NCI-H524 (cell line): ENCODE measurements at places on chromosomes 2 and 18.

GRCh38 chr2:52445686-52446085 is 1321.9 kb upstream of the CHAC2 start:
- no peak for DNase-seq

DNA sequence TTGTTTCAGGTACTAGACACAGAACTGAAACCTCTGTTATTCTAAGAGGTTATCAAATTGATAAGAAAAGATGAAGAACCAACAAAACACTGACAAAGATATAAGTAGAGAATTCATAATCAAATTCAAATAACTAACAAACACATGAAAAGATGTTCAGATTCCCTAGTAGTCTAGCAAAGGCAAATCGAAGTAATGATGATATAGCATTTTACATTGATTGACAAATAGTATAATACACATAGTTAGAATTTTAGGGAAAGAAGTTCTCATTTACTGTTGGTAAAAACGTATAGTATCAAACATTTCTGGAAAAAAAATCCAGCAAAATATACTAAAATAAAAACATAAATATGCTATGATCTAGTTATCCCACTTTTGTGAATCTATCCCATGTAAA is 50.6 kb downstream of the DNAH7 start:
- no peak for DNase-seq

DNA sequence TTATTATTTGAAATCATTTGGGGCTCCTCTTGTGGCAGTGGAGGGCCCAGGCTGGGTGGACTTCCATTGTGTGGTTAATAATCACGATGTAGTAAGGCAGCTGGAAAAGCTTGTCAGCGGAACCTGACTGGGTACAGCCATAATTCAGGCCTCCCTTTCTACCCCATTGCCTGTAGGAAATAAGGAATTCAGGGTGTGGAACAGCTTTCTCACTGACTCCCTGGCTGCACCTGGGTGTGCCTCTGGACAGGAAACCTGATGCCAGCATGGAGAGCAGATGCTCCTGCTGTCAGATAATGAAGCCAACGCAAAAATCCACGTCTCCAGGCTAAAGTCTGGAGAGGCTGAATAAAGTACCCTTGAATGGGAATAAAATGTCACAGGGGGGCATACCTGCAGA is 44.2 kb downstream of the LYPD6B start:
- peak; percentile 87 for DNase-seq

DNA sequence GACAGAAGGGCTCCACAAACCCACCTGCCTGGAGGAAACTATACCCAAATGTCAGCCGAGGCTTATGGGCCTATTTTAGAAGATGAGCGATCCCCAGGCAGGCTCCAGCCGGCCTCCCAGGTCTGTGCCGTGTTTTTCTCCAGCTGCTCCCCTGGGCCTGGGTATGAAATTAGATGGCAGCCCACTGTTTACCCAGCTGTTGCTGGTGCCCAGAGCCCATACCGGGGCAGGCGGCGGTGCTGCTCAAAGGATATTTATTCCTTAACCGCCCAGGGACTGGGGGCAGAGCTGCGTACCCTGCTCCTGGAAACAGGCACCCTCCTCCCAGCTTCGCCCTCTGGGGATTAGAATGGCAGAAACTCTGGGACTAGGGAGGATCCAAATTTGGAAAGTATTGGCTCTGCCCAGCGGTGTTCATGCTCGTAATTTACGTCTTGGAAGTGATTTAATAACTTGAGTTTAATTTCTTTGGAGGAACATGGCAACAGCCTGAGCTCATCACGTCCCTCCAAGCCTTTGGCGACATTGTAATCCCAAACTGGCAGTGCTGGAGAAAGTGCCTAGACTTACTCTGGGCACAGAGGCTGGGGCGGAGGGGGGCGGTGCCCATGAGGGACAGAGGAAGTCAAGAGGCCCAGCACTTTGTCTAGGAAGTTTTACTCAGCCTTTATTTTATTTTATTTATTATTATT is 199.2 kb downstream of the KLHL29 start:
- peak; percentile 74 for DNase-seq

DNA sequence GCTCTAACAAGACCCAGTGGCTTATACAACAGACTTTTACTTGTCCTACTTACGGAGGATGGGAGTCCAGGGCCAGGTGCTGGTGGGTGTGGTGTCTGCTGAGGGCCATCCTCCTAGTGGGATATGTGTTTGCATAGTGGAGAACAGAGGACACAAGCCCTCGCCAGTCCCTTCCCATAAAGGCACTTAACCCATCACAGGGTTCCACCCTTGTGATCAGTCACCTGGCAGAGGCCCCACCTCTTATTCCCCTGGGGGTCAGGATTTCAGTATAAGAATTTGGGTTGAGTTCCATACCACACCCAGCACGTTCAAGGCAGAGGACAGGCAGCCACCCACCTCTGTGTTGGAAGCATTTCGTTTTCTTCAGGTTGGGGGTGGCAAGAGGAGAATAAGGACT is 259.0 kb downstream of the AGAP1 start:
- no peak for DNase-seq

GRCh38 chr2:18704276-18704675 is 114.9 kb upstream of the NT5C1B start:
- no peak for DNase-seq

DNA sequence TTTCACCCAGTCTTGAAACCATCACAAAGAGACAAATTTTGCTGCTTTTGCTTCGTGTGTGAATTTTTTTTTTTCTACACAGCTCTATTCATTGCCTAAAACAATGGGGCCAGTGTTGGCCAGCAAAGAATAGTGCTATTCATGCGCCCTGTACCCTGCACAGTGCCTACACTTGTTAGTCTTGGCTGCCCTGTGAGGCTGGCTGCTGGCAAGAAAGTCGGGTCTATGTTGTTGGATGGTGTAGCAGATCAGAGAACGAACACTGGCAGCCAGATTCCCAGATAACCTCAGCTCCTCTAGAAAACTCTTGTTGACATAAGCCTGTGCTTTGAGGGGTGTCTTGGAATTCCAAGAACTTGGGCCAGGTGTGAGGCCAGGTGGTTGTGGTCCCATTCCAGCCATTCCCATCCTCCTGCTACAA is 455.7 kb upstream of the TCF4 start:
- DNase-seq, result no peak

GRCh38 chr2:2762166-2762908 is 431.3 kb upstream of the MYT1L start:
- no peak for DNase-seq

GRCh38 chr2:188601927-188602326 is 310.3 kb downstream of the GULP1 start:
- DNase-seq, result no peak

DNA sequence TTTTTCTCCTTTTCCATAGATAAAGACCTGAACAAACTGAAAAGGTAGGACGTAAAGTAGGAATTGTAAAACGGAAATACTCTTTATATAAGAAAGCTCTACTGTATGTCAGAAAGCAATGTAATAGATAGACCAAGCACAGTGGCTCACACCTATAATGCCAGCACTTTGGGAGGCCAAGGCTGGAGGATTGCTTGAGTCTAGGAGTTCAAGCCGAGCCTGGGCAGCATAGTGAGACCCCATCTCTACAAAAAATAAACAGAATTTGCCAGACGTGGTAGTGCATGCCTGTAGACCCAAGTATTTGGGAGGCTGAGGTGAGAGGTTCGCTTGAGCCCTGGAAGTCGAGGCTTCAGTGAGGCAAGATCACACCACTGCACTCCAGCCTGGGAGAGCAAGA is 7.6 kb downstream of the ZNF397 start:
- no peak for DNase-seq

- no peak for DNase-seq
Observed at GRCh38 chr2:148512501-148512900, 132.1 kb upstream of the EPC2 start.

- DNase-seq, result no peak
Observed at GRCh38 chr2:209511637-209512036, 87.8 kb downstream of the MAP2 start.
